ENCODE measurements at places on chromosomes 1 and 21.

DNA sequence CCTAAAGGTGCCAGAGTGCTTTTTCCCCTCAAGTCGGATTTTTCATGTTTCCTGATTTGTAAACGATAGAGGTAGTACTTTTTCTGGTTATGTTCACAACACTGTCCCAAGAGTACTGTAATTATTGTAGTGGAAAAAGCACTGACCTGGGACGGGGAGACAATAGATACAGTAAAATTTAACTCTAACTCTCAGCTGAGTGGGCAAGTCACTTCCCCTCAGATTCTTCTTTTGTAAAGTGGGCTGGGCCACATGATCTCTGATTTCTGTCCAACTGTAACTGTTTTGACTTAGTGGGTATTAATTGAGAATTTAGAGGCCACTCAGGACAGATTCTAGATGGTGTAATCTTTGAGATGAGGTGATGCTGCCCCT is 19.1 kb downstream of the MARCKSL1 start:
- DNase-seq, result no peak

GRCh38 chr1:3034728-3035562 is 13.7 kb downstream of the ACTRT2 start:
- no peak for DNase-seq

GRCh38 chr1:89525169-89525855 is 683 bp downstream of the LRRC8B start:
- peak; percentile 33 for DNase-seq

DNA sequence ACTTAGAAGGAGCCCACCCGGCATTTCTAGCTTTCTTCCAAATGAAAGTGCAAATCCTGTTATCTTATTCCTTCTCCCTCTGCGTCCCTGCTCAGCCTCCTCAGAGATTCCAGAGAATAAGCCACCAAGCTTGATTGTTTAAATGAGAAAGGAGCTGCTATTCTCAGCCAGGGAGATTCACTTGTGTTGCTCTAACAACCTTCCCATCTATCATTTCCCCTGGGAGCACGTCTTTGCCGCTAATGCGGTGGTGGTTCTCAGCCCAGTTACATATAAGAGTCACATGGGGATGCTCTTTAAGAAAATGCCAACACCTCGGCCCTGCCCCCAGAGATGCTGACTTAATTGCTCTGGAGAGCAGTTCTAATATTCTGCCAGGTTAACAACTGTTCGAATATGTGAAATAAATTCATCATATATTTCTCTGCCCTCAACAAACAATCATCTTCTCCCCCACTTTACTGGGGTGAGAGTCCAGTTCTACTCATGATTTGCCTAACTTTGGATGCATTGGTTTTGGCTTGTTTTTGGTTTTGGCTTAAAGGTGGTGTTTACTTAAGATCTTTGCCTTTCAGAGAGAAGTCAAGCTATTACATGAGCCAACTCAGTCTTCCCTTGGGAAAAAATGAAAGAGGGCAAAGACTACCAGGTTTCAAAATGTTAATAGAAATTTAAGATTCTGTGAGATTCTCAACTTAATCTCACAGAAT is 213.9 kb downstream of the SEC16B start:
- DNase-seq, result no peak

DNA sequence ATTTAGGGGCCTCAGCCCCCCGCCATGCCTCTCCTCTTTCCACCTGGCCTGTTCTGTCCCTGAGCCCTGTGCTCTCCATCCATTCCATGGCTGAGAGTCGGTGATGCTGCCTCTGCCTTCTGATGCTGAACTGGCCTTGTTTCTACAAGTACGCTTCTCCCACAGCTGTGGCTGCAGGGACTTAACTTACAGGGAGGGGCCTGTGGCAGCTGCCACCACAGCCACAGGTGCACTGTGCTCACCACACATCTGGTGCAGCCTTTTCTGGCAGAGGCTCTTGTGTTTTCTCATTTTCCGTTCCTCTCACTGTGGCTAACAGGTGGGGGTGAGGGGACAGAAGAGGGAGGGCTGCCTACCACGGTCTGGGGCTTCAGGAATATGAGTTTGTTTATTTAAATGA is 4.2 kb downstream of the FMO1 start:
- DNase-seq, result no peak

GRCh38 chr1:165634154-165634921 is 3.3 kb downstream of the MGST3 start:
- no peak for DNase-seq

GRCh38 chr1:9422911-9423505 is 116.3 kb upstream of the SLC25A33 start:
- no peak for DNase-seq

- DNase-seq, result no peak
Measured at GRCh38 chr1:182615468-182616129, 11.4 kb upstream of the RGS16 start.

GRCh38 chr1:188822248-188822647 is 1655.4 kb downstream of the BRINP3 start:
- DNase-seq, result no peak

DNA sequence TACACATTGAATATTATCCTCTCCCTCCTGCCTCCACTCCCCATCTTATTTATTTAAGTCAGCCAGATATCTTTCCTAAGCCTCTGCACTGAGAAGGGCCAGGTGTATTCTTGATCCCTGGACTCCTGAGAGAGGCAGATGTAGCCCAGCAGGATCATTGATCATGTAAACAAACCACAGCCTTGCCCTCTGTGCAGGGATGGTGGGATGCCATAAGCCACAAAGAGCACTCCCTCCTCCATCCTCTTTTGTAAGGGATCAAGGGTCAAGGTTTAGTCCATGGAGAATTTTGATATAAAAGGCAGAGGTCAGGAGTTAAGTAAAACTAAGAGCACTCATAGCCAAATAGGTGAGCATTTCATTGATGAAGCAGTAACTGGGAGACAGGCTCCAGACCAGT is 17.3 kb downstream of the PHGDH start:
- no peak for DNase-seq

DNA sequence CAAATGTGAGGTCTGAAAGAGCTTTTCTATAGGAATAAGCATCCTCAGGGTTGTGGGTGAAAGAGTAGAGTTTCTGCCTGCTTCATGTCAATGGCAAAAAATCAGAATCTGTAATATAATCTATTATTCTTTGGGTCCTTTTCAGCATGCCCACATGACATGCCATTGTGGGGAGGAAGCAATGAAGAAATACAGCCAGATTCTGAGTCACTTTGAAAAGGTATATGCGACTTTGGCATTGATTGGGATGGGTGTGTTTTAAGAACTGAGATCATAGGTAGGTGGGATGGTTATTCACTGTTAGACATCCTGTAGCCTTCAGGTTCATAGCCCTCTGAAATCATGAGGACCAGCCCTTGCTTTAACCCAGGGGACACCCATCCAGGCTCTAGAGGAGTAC is 1.8 kb downstream of the IL20 start:
- no peak for DNase-seq

GRCh38 chr1:31944205-31945089 is 6.3 kb upstream of the PTP4A2 start:
- peak; percentile 77 for DNase-seq

DNA sequence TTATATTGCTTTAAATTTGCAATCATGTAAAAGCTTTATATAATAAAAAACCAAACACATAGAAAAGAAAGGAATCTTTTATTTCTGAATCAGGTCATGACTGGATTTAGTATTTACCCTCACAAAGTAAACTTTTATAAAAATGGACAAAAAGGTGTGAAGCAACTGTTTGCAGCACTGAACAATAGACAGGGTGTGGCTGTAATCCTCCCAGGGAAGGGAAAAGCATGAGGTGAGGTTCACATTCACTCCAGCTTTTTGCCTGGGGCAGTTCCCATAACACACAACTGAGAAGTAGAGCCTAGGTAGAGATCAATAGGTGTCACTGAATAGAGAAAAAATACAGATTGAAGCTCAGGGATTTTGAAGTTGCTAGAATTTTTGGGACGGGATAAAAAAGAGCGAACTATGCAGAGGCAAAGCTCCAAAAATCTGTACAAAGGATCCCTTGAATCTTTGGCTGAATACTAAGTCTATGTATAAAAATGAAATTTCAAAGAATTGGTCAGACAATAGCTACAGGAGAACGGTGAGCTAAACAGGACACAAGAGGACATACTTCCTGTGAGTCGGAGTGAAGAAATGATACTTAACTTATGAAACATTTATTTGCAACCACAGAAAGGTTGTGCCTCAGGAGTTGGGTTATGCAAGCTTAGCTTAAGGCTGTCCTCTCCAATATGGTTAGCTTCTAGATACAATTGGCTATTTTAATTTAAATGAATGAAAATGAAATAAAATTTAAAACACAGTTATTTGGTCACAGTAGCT is 162.0 kb upstream of the ZP4 start:
- no peak for DNase-seq

DNA sequence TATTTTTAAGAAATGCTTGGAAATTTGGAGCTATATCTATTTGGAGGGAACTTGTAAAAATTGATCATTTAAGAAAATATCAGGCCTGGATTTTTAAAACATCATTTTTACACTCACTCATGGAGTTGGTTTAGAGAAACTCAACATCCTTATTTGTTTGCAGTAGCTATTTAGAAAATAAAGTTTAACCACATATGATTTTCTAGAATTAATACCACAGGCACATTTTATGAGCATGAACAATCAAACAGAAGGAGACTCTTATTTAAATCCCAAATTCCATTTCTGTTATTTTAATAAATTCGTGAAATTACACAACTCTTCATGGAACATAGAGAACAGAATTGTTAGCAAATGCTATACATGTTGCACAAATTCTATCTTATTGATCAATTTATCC is 3.2 kb downstream of the CDKN2C start:
- no peak for DNase-seq

DNA sequence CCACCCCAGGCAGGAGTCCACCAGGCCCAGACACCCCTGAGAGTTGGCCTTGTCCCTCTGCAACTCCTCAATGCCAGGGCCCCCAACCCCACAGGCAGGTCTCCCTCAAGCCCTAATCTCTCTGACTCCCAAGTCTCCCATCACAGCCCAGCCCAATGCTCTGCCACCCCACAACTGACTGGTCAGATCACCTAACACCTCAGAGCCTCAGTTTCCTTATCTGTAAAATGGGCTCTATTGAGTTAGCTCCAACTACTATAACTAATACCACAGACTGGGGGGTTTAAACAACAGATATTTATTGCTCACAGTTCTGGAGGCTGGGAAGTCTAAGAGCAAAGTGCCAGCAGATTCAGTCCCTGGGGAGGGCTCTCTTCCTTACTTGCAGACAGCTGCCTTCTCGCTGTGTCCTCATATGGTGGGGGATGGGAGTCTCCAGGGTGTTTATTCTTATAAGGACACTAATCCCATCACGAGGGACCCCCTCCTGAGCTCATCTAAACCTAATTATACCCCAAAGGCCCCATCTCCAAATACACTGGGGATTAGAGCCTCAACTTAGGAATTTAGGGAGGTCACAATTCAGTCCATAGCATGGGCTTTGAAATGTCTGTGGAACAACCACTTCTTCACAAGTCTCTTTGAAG is 34.9 kb upstream of the ZC3H12A start:
- DNase-seq, result no peak

GRCh38 chr1:16352842-16353535 is 709 bp upstream of the FBXO42 start:
- no peak for DNase-seq

DNA sequence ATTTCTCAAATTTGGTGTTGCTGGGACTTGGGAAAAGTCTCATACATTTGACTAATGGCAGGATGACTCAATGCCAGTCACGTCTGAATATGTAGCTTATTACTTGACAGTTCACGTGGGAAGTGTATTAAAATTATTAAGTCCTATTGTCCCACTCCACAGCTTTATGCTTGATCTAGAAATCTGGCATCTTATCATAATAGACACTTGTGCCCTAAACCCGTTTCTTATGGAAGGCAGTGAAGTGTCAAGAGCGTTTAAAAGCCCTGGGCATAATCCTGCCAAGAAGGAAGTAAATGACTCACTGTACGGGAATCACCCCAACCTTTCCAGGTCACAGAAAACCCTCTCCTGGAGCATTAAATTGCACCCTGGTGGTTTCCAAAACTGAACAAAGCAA is 207.4 kb downstream of the APP start:
- no peak for DNase-seq

- no peak for DNase-seq
Measured at GRCh38 chr1:232009741-232010140, 383.2 kb downstream of the DISC1 start.

DNA sequence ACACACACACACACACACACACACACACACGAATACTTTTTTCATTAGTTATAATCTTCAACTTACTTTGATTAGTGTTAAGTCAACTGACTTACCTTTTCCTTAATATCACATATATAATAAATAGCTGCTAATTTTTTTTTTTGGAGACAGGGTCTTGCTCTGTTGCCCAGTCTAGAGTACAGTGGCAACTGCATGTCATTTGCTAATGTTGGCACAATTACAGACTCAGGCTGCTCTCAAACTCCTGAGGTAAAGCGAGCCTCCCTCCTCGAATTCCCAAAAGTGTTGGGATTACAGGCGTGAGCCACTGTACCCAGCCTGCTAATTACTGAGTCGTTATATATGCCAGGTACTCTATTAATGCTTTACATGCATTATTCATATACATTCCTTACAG is 20.8 kb upstream of the TAL1 start:
- no peak for DNase-seq

DNA sequence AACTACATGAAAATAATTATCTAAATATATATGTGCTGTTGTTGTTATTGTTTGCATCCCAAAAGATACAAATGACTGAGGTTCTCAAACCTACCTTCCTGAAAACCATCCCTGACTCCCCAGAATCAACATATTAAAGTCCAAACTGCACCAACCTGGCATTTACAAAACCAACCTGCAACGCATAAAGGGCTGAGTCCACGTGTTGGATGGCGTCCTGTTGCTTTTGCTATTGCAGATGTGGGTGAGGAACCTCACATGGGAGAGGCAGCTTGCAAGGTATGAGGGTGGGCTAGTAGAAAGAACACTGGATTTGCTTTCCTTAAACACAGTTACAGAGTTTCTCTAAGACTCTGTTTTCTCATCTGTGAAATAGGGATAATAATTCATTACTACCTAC is 1.5 kb upstream of the C8B start:
- DNase-seq, result no peak

GRCh38 chr1:44305962-44306422 is 49.1 kb downstream of the ERI3 start:
- DNase-seq, result no peak

DNA sequence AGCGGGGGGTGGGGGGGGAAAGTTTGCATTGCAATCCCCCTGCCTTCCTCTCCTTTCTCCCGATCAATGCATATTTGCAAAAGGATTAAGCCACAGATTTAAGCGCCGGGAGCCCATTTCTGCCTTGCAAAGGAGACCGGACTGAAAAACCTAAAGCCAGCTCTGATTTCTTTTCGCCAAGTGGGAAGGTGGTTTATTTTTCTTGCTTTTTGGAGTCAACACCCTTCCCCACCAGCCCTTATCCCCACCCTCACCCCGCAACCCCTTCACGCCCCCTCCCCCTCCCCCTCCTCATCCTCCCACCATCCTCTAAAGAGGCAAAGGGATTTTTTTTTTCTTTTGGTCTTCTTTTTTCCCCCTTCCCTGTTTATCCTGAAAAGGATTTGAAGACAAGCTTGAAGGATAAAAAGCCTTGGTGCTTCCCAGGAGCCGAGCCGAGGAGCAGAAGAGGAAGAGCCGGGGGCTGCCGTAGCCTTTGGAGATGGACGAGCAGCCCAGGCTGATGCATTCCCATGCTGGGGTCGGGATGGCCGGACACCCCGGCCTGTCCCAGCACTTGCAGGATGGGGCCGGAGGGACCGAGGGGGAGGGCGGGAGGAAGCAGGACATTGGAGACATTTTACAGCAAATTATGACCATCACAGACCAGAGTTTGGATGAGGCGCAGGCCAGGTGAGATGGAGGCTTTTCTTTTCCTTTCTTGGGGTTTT is 513 bp downstream of the PBX1 start:
- peak; percentile 18 for DNase-seq

All from progenitor cell of endocrine pancreas (in vitro differentiated cells).